ENCODE measurements at places on chromosomes 11 and 22.

- no peak for DNase-seq
Observed at GRCh38 chr11:5283882-5284281, 14.1 kb upstream of the HBE1 start.

GRCh38 chr11:1667906-1668305 lies 29.1 kb upstream of the KRTAP5-6 start:
- DNase-seq: no peak

DNA sequence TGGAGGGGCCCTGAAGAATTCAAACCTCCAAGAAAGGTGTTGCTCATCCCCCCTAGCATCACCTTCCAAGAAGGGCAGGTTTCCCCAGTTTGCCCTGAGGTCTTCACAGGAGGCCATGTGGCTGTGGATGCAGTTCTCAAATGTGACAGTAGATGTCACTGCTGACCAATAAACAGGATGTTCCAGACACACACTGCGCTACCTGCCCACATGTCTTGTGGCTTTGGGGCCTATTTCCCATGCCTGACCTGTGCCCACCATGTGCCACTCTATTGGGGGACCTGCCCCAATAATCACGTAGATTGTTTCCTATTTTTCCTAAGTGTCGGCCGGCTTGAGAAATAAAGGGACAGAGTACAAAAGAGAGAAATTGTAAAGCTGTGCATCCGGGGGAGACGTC lies 4.5 kb downstream of the GSTT2 start:
- peak; percentile 76 for DNase-seq

GRCh38 chr11:122619757-122620156 lies 35.8 kb upstream of the UBASH3B start:
- DNase-seq: no peak

DNA sequence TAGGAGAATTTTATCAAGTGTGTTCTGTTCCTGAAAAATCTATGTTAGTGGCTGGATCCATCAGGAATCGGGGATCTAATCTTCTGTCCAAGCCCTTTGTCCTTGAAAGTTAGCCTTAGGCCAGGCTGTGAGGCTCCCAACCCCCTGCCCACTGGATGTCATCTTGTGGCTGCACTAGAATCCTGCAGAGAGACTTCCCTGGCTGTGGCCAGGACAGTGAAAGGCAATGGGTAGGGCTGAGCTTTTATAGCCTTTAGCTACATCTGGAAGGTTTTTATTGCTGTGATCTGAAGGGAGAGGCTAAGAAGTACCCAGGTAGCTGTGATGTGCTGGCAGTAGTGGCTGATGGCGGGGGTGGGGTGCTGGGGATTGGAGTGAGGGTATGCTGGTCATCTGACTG lies 2.1 kb downstream of the OAF start:
- DNase-seq: no peak

DNA sequence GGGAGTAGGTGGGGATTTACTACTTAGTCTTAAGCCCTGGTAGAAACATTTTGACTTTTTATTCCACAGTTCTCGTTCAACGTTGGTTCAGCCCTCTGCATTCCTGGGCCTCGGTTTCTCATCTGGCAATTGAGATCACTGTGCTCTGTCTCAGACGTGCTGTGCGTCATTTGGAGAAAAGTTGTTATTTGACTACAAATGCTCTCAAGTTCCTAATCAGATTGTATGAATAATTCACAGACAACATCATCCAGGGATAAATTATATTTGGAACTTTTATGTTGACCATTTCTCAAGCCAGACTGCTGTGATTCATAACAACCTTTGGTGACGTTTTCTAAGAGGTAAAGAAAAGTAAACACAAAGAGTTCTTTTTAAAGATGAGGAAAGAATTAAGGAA lies 69.2 kb downstream of the BLID start:
- DNase-seq: no peak

- DNase-seq: no peak
Observed at GRCh38 chr22:20109411-20110358, 6.2 kb upstream of the RANBP1 start.

GRCh38 chr11:43576803-43577521 lies 103.6 kb upstream of the HSD17B12 start:
- DNase-seq: peak; percentile 78

DNA sequence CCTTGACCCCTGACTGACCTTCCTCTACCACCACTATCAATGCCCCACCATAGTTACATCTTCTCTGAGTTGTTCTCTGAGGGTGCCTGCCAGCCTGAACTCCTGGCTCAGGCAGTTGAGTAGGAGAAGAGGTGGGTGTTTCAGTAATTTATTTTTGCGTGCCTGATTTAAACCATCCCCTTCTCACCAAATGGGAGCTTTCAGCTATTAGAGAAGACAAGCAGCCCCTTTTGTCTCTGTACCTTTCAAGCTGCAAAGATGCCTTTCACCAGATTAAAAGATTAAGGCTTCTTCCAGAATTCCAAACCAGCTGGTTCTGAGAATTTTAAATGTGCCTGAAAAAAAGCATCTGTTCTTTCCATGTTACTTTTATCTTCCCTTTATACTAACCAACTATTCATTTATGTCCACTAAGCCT lies 223.8 kb downstream of the FAM76B start:
- DNase-seq: no peak

- DNase-seq: no peak
Observed at GRCh38 chr22:39558254-39558727, 12.3 kb upstream of the CACNA1I start.

GRCh38 chr11:73508243-73509176 lies 89.4 kb downstream of the FAM168A start:
- DNase-seq: no peak

- peak; percentile 12 for DNase-seq
Observed at GRCh38 chr11:111764621-111765020, 1.6 kb downstream of the PPP2R1B start.

GRCh38 chr22:43090130-43090789 lies 1.1 kb upstream of the TTLL1 start:
- peak; percentile 97 for DNase-seq

DNA sequence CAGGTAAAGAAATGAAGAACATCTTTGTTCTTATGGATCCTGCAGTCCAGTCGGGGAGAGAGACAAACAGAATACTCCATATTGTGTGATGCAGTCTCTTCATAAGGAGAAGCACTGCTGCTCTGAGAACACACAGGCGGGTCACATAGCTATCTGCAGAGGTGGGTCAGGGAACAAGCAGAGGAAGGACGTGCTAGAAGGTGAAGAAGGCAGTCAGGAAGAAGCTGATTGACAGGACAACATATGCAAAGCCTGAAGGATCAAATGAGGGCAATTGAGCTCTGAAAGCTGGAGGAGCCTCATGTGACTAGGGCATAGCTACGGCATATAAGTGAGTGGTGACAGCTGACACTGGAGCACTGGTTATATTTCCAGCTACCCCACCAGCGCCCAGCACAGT lies 122.5 kb downstream of the OPCML start:
- DNase-seq: no peak

GRCh38 chr11:114832532-114833125 lies 154.3 kb downstream of the NXPE2 start:
- DNase-seq: no peak

- no peak for DNase-seq
Observed at GRCh38 chr11:29353833-29354232, 663.0 kb downstream of the KCNA4 start.

DNA sequence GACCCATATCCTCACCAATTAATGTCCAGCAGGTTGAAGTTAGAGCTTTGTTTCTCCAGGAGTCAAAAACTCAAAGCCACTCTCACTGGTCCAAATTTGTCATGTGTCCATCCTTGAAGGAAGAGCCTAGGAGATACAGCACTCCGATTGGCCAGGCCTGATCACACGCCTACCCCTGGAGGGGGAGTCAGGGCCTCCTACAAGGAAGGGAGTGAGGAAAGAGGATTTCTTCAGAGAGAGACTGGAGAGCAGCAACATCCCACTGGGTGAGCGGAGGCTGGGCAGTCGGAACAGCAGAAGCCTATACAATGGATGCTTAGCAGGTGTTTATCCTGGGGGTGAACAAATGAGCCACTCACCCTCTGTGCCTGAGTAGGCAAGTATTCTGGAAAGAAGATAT lies 113.9 kb downstream of the TRIM29 start:
- DNase-seq: no peak

GRCh38 chr11:74480688-74481417 lies 12.7 kb downstream of the LIPT2 start:
- peak; percentile 76 for DNase-seq

DNA sequence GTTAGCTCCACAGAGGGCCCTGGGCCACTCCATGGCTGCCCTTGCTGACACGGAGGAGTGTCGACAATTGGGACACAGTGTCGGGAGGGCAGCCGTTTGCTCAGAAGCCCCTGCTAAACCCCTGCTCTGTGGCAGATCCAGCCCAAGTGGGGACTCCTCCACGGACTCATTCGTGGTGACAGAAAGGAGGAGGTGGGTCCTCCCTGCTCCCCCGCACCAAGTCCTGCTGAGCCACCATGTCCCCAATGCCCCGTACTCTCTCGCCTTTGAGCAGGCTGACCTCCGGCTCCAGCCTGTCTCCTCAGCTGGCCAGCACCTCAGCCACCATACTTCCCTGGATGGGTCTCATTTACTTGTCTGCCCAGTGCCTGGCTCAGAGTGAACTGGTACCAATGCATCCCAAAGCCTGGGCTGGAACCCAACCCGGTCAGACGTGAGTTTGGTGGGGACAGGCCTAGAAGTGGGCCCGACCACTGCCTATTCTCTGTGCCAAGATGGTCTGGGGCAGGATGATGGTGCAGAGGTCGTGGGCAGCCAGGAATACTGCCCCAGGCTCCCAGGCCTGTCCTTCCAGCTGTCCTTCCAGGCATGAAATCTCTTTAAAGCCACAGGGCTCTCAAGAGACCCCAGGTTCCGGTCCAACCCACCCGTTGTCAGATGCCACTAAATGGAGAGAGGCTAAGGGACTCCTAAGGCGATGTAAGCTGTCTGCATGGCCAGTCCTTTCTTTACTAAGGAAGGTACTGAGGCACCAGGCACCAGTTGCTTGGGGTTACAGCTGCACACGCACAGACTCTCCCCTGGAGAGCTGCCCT lies 4.3 kb downstream of the CBX6 start:
- no peak for DNase-seq

- DNase-seq: peak; percentile 92
Observed at GRCh38 chr11:33891714-33892327, at the start of gene LMO2. Gene LMO2, minus strand, starts transcription at chr11:33892076. Its CDS starts 22,360 bp downstream, at chr11:33869716.

- no peak for DNase-seq
Observed at GRCh38 chr11:88051396-88051795, 123.8 kb downstream of the RAB38 start.

DNA sequence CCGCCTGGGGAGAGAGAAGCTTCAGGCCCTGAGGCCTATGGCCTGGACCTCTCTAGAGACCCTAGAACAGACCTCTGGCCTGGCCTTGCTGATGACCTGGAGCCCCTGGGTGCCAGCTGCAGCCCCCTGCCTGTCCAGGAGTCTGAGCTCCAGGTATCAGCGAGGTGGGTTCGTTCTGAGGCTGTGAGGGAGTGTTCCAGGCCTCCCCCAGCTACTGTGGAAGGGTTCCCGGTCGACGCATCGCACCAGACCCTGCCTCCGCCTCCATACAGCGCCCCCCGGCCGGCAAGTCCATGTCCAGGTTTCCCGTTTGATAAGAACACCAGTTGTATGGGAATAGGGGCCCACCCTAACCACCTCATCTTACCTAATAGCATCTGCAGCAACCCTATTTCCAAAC lies 111.1 kb downstream of the KCNQ1 start:
- no peak for DNase-seq

DNA sequence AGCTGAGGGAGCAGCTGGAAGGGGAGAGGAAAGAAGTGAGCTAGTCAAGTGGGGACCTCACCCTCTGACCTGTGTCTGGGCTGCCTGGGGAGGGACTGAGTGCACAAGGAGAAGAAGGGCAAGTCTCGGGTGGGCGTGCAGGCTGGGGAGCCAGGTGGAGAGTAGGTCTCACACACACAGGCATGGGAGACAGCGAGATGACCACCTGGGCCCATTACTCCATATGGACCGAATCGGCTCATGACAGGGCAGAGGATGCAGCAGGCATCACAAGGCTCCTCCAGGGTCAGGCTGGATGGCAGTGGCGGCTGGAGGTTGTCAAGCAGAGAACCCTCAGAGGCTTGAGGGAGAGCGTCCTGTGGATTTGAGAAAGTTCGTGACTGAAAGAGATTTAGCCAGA lies 63.5 kb downstream of the CEP164 start:
- no peak for DNase-seq

DNA sequence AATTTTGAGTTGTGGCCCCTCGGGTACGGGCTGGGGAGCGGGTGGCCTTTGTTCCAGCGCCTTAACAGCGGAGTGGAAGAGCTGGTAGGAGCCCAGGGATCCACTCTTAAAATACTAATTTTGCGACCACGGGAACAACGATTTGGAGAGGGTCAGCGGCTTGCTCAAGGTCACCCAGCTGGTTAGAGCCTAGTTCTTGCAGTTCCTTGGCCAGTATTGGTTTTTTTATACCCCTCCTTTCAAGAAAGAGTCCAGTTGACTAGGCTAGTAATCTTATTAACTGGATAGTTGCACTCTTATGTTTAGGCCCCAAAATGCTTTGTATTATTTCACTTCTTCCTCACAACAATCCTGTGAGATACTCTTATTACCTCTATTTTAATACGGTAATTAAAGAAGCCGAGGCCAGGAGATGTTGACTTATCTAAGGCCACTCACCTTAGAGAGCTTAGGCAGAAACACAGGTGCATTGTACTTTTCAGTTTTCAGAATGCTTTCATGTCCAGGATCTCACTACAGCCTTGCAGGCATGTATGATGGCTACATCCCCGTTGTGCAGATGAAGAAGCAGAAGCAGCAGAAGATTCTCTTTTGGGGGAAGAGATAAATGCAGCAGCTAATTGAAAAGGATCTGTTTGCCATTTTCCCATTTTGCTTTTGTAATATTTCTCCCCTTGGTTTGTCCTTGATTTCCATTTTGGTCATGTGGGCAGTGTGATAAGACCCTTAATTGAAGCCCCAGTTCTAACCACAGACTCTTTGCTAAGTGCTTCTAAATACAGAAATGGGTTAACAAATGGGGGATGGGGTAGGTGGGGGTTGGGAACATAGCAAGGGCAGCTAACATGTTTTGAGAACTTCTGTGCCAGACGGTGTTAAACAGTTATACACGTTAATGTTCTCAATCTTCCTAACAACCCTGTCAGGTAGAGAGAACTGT lies 1.4 kb downstream of the SREBF2 start:
- DNase-seq: peak; percentile 50

- peak; percentile 73 for DNase-seq
Observed at GRCh38 chr11:86919557-86920210, 35.5 kb downstream of the FZD4 start.

- DNase-seq: no peak
Observed at GRCh38 chr11:128716661-128717210, 22.9 kb downstream of the FLI1 start.

- DNase-seq: no peak
Observed at GRCh38 chr11:114295676-114296604, at the start of gene NNMT. Gene NNMT, plus strand, starts transcription at chr11:114296399. Its CDS starts 158 bp downstream, at chr11:114296557.

GRCh38 chr11:120231963-120232362 lies 8.0 kb upstream of the POU2F3 start:
- no peak for DNase-seq

Data from hematopoietic multipotent progenitor cell treated with erythropoietin and hydrocortisone succinate and interleukin-3 and kit ligand, for 6 days (in vitro differentiated cells).